ENCODE measurements at places on chromosomes 7 and 10.
A peak's percentile ranks its signal among the peaks of the same experiment; 100 is the strongest.

GRCh38 chr7:91230503-91230902 lies 33.7 kb upstream of the FZD1 start:
- no peak for DNase-seq

DNA sequence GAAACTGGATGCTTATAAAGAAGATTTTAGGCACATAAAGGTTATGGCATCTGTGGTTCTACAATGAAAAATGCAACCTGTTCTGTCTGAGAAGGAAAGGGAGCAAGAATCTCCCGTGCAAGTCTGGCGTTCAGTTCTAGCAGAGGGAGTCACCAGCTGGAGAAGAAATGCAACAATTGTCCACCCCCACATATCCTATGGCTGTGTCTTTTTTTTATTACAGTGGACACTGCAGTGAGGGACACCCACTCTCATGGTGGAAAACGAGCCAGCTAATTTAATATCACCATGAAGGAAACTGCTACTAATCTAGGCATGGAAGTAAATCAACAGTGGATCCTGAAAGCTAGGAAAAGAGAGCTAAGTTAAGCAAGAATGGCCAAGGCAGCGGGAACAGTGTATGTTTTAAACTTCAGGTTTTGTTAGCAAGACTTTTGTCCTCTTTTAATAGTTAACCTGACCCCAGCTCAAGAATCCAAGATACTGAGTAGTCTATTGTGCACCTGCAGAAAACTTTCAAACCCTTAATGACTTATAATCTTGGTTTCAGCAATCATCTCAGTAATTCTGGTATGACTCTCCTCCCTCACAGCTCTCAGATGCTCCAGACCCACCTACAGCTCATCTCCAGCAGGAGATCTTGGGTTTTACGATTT lies 149.3 kb downstream of the FGFR2 start:
- no peak for DNase-seq

- no peak for DNase-seq
These were observed 889 bp upstream of the GPR15LG start for GRCh38 chr10:84172467-84173356.

DNA sequence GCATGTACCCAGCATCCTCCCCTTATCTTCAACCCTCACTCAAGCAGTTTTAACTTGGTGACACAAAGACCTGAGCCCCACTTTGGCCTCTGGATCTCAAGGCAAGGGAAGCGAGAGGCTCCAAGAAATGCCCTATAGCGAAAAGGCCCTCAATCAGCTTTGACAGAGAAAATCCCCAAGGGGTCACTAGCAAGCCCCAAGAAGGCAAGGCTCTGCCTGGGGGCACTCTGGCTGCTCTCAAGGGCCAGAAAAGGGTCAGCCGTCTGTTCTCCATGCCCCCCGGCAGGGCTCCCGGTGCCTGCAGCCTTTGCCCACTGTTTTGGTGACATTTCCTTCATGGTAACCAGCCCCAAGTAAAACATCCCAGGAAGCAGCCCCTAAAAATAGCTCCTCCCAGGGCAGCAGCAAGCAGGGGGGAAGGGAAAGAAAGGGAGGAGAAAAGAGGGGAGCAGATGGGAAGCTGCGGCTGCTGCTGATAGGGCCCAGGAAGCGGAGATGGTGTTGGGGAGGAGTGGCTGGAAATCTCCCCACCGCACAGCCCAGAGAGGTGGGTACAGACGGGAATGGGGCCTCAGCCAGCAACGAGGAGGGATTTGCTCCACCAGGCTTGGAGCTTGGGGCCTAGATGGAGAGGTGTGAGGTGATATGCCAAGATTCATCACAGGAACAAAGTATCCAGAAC lies 7.1 kb downstream of the CAMK2G start:
- DNase-seq: no peak

GRCh38 chr7:82625377-82625776 lies 181.8 kb upstream of the CACNA2D1 start:
- DNase-seq: no peak

DNA sequence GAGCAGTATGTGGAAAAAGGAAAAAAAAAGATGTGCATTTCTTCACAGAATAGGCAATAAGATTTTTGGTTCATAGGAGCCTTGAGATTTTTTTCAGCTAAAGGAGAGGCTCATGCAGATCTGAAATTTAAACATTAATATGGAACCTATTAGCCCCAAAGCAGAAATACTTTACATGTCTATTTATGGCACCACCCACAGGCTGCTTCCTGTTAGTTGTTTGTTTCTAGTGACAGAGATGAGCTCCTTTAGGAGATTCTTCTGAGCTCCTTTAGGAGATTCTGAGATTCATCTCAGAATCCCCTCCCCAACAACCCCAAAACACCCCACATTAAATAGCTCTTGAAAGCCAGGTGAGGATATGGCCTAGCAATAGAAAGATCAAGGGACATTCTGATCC lies 27.9 kb upstream of the HPS1 start:
- no peak for DNase-seq

GRCh38 chr10:45001381-45002148 lies 842 bp downstream of the ZNF22 start:
- DNase-seq: no peak

GRCh38 chr7:155375337-155376277 lies 77.9 kb downstream of the INSIG1 start:
- DNase-seq: no peak

DNA sequence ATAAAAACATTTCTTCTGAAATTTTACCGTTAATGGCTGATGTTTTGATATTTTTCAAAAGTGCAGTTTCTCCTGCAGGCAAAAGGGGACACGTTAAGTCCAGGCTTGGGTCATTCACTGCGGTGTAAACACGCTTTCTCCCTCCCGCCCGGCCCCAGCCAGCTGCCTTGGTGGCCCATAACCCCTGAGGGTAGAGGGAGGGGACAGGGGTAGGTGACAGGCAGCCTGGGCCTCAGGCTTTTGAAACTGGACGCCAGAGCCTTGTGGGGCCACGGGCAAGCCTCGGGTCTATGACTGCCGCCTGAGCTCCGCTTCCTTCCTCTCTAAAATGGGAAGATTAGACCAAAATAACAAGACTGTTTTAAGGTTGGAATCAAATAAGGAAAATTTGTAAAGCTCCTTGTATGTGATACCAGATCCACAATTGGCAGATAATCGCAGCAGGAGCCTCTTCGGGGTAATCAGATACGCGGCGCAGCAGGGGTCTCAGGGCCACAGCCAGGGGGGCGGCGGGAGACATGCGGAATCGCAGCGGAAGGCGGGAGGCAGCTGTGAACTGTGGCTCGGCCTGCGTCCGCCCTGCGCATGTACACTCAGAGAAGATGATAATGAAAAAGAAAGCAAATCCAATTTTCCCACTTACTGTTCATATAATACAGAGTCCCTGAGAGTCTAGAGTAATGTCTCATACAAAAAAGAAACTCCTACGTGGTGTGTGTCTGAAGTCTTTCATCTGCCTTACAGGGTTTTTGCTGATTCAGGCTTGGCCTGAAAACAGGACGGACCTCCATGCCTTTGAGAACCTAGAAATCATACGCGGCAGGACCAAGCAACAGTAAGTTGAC lies 138.3 kb downstream of the EGFR start:
- DNase-seq: no peak

DNA sequence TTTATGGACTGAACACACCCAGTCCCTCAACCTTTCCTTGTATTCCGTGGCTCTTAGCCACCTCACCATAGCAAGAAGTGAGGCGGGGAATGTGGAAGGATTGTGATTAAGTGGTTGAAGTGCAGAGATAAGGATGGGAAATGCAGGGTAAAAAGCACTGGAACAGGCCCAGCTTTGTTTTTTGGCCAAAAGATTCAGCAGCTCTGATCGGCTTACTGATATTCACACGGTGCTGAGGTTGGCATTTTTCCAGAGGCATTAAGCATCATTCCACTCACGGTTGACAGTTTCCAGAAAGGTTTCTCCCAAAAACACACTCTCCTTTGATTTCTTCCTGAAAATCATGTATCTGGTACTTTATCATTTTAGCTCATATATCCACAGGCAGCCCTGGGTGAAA lies 544.2 kb downstream of the CNTNAP2 start:
- no peak for DNase-seq

- no peak for DNase-seq
These were observed 581 bp downstream of the FAM3C start for GRCh38 chr7:121395494-121395960.

DNA sequence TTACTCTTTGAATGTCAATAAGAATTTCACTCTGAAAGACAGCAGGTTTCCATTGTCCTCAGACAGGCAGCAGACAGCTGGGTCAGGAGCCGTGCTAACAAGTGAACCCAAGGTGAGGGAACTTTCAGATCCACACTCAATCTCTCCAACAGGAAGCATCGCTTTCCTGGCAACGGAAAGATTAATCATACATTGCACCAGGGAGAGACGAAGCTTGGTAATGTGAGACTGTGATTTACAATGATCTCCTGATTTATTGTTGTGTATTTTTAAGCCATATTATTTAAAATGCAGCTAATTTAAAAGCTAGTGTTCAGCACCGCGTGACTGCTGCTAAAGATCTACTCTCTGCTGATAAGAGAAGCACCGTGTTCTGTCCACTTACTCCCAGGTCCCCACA lies 17.5 kb upstream of the NOM1 start:
- DNase-seq: no peak

- DNase-seq: no peak
These were observed 58.3 kb downstream of the IKZF1 start for GRCh38 chr7:50362712-50363282.

DNA sequence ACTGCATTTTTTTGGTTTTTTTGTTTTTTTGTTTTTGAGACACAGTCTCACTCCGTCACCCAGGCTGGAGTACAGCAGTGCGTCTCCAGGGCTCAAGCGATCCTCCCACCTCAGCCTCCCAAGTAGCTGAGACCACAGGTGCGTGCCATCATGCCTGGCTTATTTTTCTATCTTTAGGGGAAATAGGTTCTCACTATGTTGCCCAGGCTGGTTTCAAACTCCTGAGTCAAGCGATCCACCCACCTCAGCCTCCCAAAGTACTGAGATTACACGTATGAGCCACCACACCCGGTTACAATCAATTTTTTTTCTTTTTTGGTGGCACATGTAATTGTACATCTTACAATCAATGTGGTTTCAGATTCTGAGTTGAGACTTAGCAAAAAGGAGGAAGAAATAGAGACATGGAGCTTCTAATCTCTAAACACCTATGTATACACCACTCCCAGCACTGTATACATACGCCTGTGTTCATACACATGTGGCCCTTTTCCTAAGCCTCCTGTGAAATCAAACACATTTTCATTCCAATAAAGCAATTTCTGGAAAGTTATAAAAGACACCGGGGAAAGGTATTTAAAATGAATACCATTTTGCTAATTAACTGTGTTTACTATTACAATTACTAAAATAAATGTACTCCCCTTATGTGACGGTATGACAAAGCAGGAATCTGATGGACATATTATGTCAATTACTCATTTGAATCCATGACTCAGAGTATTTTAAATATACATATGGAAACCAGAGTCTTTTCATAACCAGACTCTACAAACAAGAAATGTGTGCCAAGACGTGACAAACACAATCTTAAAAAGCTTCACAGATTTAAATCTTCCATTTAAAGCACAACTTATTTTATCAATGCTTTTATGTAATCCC lies 40.9 kb downstream of the SMURF1 start:
- no peak for DNase-seq

DNA sequence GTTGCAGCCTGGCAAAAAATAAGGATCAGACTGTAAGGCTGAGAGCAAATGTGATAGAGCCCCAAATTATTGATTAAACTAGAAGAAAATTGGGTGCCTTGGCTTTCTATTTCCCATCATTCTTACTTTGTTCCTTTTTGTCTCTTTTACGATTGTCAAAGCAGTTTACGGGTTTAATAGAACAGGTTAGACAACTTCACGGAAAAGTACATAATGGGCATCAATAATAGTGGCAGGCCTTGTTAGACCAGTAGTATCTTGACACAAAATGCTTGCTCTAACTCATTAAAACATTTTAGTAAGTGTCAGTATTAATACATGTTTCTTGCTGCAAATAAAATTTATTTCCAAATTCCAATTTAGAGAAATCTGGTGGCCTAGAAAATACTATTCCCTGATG lies 14.5 kb upstream of the GGCT start:
- no peak for DNase-seq

DNA sequence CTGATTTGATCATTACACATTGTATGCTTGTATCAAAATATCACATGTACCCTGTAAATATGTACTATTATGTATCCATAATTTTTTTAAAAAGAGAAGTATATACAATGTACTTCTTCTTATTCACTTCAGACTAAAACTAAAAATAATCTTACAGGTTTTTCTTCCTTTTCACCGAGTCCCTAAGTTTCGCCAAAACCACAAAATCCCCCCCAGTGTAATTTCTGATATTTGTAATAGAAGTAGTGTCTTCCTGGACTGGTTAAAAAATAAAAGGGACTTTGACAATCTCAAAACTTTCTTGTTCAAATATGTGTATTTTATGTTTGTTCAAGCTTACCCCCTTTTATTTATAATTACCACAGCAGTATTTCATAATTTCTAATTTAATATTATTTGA lies 23.9 kb downstream of the EPC1 start:
- no peak for DNase-seq

DNA sequence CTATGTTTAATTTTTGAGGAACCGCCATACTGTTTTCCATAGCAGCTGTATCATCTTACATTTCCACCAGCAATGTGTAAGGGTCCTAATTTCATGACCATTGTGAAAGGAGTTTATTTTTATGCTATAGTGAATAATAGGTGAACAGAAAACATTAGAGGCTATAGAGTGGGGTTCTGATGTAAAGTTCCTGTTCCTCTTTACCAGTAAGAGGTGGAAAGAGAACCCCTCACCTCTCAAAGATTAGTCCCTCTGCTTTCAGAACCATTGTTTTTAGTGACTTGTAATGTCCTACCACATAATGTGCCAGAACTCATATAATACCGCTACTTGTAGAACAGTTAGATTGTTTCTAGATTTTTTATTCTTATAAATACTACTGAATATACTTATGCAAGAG lies 34.2 kb downstream of the SUFU start:
- no peak for DNase-seq

DNA sequence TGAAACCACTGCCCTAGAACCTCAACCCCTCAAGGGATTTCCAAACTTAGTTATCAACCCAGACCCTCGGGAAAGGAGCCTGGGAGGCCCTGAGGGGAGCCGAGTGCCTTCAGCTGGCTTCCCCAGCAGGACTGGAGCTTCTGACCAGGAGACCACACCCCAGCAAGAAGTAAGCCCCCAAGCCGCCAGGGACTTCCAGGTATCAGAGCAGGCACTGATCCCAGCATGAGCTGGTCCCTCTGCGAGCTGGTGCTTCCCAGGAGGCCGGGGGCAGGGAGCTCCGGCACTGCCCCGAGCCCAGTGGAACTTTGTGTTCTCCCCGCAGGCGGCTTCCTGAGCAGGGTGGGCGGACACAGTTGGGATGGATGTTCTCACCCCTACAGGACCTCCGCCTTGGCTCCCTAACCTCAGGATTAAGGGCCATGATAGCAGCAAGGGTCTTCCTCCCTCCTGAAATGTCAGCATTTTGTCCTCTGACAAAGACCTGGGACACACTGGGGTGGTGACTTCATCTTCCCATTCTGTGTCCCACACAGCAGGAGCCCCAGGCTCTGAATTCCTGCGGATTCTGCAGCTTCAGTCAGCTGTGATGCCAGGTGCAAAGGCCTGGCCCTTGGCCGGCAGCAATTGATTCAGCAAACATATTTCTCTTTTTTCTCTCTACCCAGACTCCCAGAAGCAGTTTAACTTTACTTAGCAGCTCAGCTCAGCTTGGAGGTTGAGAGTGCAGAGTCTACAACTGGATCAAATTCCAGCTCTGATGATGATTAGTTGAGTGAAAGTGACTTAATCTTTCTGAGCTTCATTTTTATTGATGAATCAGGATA lies 11.6 kb downstream of the ATP6V0E2 start:
- DNase-seq: peak; percentile 70
